Stimulated activated effector memory CD8-positive, alpha-beta T cell treated with anti-CD3 and anti-CD28 coated beads, Interleukin-12 subunit alpha, Interleukin-12 subunit beta, amount 100 ng/mL, for 72 hours (primary cell): ENCODE measurements at places on chromosomes 5 and 9.

DNA sequence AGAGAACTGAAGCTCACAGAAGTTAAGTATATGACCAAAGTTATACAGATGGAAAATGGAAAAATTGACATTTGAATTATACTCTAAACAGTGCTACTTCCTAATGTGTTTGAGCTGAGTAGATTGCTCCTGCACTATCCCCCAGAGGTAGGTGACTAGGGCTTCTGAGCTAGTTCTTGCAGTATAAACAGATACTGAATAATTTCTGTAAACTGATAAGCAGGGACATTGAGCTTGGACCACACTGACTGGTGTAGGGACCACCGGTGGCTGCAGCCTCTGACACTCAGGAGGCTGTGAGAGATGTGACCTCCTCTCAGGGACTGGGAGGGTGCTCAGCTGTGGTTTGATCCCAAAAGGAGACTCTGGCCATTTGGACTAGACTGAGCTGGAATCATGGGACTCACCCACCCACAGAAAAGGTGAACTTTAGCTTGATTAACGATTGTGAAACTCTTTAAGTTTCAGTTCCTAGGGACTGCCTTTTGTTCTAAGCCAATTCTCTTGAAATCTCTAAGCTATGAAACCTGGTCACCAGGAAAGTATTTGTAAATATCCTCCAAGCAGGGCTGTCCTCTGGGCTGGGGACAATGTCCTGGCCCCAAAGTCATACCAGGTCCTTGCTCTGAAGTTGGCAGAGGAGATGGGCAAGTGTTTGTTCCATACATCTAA lies 291.5 kb downstream of the SEC61B start:
- no peak for DNase-seq

DNA sequence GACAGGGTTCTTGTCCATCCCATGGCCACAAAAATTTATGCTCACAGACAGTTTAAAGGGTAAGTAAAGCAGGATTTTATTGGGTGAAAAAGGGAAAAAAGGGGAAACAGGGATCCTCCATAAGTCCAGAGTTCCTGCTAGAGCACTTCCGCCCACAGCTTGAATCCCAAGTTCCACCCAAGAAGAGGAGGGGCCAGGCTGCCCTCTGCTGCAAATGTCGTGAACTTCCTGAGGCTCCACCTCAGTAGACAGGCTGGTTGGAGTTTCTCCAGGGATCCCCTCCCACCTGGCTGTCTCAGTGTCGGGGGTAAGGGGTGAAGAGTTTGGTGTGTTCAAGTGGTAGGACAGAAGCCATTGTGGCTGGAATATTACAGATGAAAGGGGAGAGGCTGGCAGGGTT lies 275.0 kb upstream of the SGCD start:
- no peak for DNase-seq

DNA sequence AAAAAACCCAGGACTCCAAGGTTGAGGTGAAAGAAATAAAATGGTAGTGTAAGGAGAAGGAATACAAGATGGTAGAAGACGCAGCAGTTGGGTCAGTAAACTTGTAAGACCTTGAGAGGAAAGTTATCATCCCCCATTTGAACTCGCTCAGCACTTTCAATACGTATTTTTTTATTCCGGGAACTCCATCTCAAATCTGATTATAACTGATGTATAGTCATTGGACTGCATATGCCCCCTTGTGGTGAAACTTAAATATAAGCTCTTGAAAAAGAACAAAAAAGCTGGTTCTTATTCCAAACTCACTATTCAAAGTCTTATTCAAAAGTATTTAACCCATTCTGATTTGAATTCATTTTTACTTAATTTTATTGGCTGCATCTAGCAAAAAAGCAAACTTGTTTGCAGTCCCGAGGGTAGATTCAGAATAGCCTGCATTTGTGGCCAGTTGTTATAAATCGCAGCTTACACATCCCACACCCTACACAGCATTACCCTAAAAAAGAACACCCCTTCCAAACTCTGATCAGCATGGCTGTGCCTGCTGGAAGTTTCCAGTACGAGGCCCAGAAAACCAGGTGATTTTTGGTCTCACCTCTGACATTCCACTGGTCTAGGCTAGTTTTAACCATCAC lies 118.0 kb downstream of the ESM1 start:
- no peak for DNase-seq

DNA sequence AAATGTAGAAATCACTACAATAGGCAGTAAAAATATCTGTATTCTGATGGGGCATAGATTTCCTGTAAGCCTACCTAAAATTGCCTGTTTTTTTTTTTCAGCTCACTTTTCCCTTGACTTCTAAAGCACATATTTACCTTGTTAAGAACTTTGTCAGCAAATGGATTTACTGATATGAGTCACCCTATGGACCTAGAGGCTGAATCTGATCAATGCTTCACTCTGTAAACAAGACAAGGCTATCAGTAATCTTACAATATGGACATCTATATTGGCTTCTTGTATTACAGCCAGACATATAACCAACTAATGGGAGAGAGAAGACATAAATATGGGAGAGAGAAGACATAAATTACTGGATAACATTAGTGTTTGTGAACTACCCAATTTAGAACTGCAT lies 792.7 kb upstream of the CHD1 start:
- no peak for DNase-seq

- no peak for DNase-seq
Observed at GRCh38 chr9:130124085-130124860, 47.9 kb upstream of the NCS1 start.
